ENCODE measurements at places on chromosomes 5 and 9.

DNA sequence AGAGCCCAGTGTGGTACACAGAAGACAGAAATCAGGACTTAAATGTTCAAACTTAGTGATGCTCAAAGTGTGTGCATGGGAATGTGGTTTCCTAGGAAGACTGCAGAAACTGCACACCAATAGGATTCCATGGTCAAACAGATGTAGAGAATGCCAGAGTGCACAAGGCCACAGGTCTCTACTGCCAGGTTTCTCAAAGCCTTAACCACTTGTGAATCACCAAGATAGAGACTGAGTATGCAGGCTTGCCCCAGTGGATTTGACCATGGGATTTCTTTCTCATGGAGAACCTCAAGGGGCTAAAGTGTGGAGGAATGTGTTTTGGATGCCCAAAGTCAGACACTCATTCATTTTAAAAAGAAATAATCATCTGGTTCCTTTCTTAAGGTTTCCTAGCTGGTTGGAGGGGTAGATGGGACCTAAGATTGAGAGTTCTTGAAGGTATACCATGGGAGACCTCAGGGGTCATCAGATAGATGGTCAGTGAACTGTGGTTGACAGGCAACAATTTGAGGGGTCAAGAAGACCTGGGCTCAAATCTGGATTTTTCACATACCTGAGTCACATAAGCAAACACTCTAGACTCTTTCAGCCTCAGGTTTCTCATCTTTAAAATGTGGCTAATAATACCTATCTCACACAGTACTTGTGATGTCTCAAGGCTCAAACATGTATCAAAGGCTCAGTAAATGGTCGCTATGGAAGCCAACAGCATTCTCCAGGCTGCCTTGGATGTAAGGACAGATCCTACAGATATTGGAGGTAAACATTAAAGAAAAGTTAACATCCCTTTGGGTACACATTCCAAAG is 81.1 kb downstream of the BOD1 start:
- DNase-seq: no peak

DNA sequence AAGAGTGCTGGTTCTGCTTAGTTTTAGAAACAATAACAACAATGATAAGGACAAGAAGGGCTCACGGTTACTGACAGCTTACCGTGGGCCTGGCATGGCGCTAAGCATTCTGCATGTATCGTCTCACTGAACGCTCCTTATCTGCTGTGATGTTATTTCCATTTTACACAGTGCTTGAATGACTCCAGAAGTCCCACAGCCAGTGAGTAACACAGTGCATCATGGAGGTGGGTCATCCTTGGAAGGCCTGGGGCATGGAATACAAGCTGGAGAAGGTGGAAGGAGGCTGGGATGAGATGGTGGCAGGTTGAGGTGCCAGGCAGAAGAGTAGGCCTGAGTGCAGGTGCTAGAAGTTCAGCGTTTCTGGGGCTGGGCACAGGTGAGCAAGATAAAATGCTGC is 36.5 kb upstream of the FAT2 start:
- no peak for DNase-seq

GRCh38 chr5:9046756-9047481 is 499.0 kb downstream of the SEMA5A start:
- DNase-seq: no peak

GRCh38 chr9:78369639-78370219 is 72.8 kb downstream of the PSAT1 start:
- peak; percentile 56 for DNase-seq

- DNase-seq: no peak
Measured at GRCh38 chr5:173229382-173229959, 5.5 kb downstream of the NKX2-5 start.

DNA sequence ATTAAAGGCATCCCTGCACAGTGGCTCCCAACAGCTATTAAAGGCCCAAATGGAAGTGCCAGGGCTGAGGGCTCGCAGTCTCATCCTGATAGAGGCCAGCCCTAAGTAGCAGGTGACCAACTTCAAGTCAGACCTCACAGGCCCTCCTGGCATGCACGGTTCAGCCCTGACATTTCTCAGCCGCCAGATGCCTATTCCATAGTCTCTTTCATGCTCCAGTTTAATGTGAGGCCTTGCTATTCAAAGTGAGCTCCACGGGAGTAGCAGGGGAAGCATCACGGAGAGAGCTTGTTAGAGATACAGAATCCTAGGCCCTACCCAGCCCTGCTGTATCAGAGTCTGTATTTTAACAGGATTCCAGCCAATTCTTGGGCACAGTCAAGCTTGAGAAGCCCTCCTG is 11.1 kb downstream of the LHFPL2 start:
- DNase-seq: no peak

- DNase-seq: no peak
Measured at GRCh38 chr5:76500633-76501393, 97.7 kb downstream of the IQGAP2 start.

DNA sequence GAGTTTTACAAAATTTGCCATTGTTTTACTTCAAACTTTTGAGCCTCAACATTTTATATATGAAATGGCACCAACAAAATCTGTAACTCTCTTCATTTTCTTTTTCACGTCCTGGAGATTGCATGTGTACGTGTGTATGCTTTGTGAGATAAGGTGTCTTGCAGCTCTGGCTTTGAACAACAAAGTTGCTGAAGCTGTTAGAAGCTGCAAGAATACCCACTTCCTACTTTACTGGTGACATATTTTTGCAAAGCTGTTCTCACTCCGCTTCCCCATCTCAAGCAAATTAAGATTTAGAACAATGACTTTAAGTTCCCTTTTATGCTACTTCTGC is 41.8 kb downstream of the FYB1 start:
- DNase-seq: no peak

DNA sequence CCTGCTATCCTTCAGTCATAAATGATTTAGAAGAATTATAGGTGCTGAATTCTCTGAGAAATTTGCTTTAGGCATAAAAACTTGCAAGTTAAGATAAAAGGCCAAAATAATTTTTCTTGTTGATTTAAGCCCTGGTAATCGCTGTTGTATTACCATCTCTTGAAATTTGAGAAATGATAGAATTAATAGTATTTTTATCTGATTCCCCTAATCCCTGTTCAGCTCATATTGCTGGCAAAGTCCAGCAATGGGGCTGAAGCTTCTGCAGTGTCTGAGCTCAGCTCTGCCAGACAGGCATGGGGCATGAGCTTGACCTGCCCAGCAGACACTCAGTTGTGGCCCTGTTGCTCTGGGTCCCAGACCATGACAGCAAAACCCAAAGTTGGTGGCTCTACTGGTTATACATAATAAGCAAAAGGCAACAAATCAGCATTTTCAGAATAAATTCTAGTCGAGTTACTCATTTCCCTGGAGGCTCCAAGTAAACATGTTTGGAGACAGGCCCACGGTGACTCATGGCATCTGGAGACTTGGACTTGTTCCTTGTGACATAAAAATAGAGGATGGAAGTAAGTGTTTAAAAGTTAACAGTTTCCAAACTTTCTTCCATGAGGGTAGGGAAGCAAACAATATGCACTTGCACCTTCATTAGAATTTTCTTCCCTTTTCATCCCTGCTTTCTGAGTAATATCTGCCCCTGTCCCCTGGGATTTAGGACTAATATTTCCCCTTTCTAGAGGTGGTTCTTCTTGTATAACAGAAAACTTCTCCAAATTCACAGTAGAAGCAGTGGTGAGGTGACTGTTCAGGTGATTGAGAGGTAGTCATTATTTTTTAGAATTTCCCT is 60.2 kb upstream of the SLC2A8 start:
- no peak for DNase-seq

DNA sequence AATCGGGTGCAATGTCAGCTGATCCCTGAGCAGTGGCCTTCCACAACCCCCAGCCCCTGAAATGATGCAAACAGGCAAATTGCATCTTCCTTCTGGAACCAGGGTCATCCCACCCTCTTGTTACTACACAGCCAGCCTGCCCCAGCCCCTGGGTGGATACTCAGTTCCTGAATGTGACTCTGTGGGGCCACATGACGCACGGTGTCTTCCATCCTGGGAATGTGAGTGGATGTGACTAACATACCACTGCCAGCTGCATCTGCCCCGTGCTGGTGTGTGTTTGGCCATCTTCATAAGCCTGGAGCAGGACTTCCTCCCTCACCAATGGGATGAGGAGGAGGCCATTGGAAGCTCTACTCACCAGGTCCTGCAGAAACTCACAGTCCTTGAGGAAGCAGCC is 257.9 kb upstream of the ADAMTS16 start:
- no peak for DNase-seq

DNA sequence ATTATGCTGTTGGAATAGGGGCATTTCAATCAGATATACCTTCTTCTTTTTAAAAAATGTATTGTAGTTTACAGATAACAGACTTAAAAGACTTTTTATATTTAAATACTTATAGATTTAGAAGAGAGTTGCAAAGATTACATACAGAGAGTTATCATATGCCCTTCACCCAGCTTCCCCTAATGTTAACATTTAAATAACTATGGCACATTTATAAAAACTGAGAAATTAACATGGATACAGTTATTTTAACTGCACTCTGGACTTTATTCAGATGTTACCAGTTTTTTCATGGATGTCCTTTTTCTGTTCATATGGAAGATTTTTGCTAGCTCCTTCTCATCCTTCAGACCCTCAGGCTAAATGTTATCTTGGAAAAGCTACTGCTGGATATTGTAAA is 123.2 kb downstream of the DOCK2 start:
- DNase-seq: no peak

- no peak for DNase-seq
Measured at GRCh38 chr5:107968406-107968843, 297.7 kb upstream of the EFNA5 start.

DNA sequence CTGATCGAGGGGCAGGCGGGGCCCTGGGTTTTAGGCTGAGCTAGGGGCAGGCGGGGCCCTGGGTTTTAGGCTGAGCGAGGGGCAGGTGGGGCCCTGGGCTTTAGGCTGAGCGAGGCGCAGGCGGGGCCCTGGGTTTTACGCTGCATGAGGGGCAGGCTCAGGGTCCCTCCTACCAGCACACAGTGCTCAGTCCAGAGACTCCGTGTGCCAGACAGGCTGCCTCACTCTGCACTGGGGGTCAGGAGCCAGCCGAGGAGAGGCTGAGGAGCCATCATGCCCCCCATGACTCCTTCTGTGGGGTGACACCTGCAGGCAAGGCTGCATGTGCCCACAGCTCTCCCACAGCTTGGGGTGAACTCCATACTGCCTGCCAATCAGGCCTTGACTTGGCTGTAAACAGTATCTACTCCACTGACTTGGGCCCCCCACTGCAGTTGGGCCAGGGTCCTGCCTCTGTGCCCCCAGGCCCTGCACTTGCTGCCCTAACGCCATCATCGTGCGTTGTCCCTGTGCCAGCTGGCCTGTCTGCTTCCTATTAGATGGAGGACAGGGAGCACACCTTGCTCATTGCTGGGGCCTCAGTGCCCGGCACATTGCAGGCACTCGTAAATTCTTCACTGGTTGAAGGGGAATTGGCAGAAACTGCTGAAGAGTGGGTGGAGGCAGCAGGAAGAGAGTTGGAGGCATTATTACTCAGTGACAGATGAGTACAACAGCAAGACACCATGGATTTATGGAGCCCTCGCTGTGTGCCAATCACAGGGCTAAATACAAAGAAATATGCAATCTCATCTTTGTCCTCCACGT is 78.6 kb downstream of the AMBP start:
- no peak for DNase-seq

- DNase-seq: no peak
Measured at GRCh38 chr5:139104577-139105276, 93.4 kb downstream of the SIL1 start.

GRCh38 chr9:113255438-113255837 is 19.9 kb downstream of the CDC26 start:
- DNase-seq: no peak

- no peak for DNase-seq
Measured at GRCh38 chr5:90606539-90606938, 47.9 kb downstream of the ADGRV1 start.

DNA sequence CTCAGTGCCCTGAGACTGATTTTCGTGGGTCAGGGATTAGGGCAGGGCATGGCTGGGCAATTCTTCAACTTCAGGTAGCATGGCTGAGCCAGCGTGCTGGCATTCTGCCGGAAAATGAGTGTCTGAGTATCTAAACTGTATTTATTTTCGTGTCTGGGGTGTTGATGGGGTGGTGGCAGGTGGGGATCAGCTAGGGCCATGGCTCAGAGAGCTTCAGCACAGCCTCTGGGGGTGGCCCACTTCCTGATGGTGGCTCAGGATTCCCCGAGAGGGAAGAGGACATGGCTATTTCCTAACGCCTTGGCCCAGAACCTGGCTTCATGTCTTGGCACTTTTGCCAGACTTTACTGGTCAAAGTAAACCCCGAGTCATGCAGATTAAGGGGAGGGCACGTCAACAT is 260.5 kb downstream of the GADD45G start:
- no peak for DNase-seq

GRCh38 chr5:172789687-172790495 is 18.9 kb upstream of the DUSP1 start:
- no peak for DNase-seq

DNA sequence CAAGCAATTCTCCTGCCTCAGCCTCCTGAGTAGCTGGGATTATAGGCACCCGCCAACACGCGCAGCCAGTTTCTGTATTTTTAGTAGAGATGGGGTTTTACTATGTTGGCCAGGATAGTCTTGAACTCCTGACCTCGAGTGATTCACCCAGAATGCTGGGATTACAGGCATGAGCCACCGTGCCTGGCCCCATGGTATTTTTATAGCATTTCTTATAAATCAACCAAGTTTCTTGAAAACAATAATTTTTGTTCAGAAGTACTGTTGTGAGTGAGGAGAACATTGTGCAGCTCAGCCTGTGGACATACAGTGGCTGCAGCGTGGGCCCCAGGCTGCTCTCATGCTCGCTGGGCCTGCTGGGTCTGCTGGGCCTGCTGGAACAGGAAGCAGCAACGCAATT is 45.3 kb downstream of the MAP1B start:
- DNase-seq: no peak

- DNase-seq: no peak
Measured at GRCh38 chr9:95769909-95770433, 105.5 kb upstream of the ERCC6L2 start.

DNA sequence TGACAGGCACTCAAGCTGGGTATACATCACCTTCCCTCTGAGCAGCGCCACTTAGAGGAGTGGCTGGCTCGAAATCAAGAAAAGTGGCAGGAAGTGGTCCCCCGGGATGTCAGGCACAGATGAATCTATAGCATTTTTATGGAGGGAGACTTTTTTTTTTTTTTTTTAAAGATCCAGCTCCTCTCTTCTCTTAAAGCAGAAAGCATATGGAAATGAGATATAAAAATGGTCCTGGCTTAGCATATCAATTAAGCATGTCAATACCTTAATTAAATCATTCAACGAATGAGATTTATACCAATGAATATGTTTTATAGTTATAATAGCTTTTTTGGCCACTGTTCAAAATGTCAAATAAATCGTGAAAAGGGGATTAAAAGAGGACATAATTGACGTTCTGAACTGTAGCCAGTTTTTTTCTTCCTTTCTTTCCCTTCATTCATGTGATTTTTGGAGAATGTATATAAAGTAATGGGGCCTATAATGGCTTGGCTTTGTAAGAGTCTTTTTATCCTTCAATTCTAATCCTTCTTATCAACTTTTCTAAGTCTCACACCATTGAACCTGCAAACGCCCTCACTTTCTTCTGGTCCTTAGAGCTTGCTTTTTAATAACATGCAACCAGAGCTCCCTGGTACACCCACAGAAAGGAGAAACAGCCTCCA is 319.2 kb upstream of the PANK3 start:
- no peak for DNase-seq
